NCI-H1417 (cell line): ENCODE measurements at places on chromosomes 7 and 10.

DNA sequence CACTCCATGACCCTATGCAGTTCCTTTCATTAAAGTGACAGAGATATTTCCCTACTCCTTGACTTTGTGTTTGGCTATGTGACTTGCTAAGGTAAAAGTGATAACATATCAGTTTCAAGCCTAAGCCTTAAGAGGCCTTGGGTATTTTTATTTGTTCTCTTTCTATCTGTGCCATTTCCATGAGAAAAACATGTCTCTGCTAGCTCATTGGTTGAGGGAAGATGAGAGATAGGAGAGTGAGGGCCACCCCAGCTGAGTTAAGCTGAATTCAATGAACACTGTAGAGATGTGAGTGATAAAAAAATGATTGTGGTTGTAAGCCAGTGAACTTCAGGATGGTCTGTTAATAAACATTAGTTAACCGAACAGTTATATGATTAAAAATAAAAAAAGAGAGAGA is 13.4 kb downstream of the TASOR2 start:
- no peak for DNase-seq

DNA sequence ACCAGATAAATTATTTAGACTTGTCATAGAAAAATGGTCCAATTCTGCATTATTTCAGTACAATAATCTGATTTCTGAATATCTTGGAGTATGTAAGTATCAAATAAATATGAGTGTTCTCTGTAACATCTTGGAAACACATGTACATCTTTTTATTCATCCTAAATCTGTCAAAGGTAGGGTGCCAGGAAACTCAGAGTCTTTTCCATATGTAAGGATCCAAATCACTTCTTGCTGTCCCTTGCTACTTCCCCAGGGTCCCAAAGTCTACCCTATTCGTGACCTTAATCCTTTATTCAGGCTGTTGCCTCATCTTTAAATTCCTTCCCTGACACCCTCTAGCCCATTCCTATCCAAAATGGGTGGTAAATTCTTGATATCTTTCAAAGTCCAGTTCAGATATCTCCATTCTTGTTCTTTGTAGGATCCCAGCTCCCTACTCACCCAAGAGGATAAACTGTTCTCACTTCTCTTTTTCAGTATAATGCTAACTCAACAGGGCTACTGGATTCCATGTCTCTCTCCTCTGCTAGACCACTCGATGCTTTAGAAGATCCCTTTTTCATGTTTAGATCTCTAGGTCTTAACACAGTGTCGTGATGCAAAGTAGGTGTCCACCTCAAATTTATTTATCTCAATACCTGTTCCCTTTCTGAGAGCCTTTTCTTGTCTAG is 231.3 kb upstream of the AOAH start:
- DNase-seq: no peak

GRCh38 chr7:131586259-131586658 is 29.8 kb upstream of the PODXL start:
- DNase-seq: no peak

DNA sequence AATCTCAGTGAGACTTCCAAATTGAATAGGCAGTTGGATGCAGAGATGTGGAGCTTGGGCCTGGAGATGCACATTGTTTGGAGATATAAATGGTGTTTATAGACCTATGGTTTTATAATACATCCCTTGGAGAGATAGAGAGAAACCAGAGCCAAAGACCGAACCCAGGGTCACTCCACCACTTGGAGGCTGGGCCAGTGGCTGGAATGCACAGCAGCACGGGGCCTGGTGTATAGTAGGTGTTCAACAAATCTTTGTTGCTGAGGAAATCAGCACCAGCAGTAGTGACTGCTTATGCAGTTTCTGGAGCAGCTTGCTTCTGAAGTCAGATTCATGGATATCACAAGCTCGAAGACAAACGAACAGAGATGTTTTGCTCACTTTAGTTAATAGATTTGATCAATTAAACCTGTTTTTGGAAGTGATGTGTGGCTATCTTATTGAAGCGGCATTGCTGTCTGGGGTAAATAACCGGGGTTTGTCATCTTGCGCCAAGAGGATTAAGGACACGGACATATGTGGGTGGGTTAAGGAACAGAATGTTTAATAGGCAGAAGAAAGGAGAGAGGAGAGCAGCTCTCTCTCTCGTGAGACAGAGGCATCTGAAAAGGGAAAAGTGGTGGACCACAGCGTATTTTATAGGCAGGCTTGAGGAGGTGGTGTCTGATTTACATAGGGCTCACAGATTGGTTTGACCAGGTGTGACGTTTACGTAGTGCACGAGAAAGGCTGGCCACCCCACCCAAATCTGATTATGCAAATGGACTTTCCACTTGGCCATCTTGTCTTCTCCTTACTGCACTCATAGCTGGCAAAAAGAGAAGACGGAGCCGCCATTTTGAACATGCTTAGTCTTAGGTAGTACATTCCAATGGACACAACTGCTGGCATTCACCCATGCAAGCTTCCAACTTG is 11.1 kb downstream of the RBP4 start:
- DNase-seq: no peak
